ENCODE measurements at places on chromosomes 4 and X.

DNA sequence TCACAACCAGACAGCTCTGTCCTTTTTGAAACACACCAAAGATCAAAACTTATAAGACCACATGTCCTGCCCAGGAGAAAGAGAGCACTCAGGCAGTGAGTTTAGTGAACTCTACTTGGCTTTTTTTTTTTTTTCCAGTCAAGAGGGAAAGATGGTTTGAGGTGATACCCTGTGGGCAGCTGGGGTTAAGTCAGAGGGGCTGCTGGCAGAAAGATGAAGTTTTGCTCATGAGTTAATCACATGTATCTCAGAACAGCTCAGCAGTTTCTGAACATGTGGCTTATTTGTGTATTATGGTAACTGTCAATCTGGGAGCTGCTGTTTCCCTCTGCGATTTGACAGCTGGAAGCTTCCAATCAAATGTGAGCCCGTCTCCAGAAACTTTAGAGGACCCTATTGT, 56.4 kb upstream of the MAP3K15 start:
- DNase-seq, result no peak

DNA sequence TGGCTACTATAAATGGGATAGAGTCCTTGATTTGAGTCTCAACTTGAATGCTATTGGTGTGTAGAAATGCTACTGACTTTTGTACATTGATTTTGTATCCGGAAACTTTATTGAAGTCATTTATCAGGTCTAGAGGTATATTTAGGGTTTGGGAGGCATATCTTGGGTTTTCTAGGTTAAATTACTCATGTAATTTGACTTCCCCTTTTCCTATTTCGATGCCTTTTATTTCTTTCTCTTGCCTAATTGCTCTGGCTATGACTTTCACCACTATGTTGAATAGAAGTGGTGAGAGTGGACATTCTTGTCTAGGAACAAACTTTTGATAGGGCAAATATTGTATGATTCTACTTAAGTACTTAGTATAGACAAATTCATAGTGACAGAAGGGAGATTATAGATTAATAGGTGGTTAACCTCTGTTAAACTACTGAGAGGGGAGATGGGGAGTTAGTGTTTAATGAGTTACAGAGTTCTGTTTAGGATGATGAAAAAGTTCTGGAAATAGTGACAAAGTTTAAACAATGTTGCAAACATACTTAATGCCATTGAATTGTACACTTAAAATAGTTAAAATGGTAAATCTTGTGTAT, 22.8 kb upstream of the HSPA4L start:
- DNase-seq, result no peak

DNA sequence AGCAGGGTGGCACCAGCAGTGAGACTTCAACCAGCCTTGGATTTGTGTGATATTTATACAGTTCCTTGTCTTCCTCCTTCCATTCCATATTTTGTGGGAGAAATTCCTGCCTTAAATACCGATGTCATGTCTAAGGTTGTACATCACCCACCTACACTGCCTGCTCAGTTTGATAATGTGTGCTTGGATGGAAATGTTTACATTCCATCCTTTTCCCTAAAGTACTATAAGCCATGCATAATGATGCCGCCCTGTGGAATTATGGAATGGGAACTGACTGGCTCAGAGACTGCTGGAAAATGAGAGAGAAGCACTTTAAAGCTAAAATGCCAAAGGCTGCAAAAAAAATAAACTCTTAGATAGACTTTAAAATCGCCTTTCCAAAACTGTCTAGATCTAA, 11.3 kb upstream of the GLUD2 start:
- DNase-seq, result no peak

GRCh38 chr4:76539979-76540378, 105.0 kb downstream of the SHROOM3 start:
- DNase-seq, result no peak

GRCh38 chrX:118355225-118355920, 9.5 kb downstream of the WDR44 start:
- no peak for DNase-seq

DNA sequence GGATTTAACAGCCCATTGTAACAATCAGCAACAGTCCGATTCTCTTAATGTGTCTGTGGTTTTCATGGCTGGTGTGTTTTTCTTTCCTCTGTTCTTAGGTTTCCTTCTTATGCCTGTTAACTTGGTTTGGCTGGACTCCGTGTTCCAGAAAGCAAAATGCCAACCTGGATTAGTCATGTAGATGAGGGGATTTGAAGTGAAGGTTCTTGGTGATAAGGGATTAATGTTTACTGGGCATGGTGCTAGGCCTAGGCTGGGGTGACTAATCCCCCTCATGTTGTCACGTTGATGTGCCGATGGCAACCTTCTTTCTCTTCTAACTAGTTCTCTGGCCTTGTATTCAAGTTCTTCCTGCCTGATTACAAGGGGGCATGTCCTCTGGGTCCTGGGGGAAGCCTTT, 85.9 kb downstream of the REPS2 start:
- no peak for DNase-seq

DNA sequence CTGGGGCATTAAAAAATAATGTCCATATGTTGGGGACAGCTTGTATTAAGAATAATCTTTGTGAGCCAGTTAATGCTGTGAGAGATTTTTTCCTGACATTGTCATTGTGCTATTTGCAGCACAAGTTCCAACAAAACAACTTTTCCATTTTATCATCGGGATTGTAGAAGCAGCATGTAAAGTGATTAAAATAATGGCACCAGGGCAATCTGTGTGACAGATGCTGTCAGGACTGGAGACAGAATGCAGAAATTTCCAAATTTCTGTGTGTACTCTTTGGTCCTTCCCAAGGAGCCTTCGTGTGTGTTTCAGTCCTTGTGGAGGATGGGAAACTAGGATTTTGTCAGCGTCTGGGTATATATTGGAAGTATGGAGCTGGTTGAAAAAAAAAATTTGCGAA, 101.5 kb upstream of the LIMCH1 start:
- DNase-seq, result peak; percentile 35

DNA sequence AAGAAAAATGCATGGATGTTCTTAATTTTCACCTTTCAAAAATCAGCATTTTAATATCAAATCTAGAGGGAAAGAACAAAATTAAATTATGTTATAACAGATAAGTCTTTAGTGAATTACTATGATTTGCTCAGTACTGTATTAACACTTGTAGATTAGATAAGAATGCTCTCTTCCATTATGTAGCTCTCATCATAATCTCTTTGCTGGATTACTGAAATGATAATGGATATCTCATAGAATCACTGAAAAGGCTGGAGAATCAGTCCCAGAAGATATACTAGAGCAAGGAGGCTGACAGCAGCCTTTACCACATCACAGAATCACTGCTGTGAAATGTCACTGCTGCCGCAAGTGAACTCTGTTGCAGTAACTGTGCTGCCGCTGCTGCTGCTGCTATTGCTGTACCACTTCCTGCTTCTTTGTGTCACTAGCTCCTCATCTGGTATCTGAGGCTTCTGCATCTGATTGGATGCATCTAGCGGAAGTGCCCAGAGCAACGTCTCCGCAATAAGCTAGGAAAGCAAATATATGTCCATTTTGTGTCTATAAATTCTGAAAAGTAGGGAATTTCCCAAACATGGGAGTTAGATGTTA, 738.2 kb downstream of the ADGRL3 start:
- DNase-seq, result no peak

DNA sequence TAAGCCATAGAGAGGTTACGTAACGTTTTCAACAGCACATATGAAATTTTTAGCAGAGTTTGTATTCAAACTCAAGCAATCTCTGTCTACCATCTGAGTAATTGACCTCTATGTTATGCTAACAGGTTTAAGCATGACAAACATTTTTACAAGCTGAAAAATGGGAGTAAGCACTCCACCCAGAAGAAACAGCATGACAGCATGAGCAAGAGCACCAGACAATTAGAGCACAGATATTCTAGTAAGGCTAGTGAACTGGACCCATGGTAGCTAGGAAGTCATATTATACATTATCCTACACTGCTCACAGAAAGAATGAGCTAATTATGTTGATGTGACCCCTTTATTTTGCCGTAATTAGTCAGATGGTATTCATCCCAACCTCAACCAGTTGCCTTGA, 200.5 kb downstream of the PABPC4L start:
- no peak for DNase-seq

DNA sequence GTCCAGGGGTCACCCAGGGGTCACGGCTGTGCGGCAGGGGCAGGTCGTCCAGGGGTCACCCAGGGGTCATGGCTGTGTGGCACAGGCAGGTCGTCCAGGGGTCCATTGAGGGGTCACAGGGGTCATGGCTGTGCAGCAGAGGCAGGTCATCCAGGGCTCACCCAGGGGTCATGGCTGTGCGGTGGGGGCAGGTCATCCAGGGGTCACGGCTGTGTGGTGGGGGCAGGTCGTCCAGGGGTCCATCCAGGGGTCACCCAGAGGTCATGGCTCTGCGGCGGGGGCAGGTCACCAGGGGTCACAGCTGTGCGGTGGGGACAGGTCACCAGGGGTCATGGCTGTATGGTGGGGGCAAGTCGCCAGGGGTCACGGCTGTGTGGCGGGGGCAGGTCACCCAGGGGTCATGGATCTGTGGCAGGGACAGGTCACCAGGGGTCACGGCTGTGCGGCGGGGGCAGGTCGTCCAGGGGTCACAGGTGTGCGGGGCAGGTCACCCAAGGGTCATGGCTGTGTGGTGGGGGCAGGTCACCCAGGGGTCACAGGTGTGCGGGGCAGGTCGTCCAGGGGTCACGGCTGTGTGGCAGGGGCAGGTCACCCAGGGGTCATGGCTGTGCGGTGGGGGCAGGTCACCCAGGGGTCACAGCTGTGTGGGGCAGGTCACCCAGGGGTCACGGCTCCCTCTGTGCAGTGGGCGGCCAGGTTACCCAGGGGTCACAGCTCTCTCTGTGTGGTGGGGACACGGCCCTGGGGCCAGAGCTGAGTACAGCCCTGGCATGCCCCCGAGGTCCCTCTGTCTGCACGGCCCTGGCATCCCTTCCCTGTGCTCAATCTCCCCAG, 16.0 kb downstream of the ATP5ME start:
- DNase-seq, result no peak

GRCh38 chr4:27414887-27415731, 554.5 kb downstream of the STIM2 start:
- DNase-seq, result no peak

DNA sequence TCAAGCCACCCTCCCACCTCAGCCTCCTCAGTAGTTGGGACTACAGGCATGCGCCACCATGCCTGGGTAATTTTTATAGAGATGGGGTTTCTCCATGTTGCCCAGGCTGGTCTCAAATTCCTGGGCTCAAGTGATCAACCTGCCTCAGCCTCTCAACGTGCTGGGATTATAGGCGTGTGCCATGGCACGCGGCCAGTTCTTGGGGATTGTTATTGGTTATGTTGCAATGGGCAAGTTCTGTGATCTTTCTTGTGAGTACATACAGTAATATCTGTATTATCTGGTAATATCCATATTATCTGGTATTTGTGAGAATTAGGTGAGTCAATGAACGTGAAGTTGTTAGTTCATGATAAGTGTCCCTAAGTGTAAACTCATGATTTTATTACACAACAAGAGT, 90.3 kb upstream of the TBL1X start:
- no peak for DNase-seq

DNA sequence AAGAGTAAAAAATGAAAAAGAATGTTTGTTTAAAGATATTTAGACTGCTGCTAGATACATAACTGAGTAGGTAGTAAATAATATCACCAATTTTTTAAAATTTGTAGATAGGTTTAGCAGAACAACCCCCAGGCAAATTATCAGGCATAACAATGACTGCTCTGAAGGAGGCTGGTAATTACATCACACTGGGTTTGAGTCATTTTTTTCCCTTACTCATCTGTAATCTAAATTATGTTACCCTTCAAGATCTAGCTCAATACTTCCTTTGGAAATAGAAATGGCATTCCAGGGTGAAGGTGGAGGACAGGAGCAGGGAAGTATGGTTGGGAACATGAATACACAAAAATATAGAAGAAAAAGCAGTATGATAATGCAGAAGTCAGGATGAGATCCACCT, 431.6 kb upstream of the MAOA start:
- no peak for DNase-seq

DNA sequence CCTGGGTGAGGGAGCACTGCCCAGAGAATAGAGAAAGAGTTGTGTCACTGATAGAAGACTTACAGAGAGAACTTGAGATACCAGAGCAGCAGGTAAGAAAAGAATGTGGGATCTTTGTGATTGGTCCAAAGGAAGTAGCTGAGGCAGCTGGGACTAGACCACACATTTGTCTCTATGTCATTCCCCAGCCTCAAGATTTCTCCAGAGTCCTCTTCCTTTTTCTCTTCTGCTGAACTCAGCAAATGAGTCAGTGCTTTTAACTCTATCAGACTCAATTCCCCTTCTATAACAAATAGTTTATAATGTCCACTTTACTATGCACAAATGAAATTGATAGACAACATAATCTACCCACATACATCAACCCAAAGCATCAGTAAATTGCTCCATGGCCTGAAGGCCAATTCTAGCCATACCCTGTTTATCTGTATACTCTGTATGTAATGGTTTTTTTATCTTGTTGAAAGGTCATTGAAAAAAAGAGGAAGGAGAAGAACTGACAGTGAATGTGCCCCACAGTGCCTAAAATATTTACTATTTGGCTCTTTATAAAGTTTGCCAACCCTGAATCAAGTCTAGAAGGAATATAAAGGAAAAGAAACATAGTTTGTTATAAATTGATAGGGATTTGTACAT, 38.2 kb downstream of the ETDC start:
- no peak for DNase-seq
